H9 (cell line): ENCODE measurements at places on chromosomes 16 and 17.
A peak's percentile ranks its signal among the peaks of the same experiment; 100 is the strongest.

DNA sequence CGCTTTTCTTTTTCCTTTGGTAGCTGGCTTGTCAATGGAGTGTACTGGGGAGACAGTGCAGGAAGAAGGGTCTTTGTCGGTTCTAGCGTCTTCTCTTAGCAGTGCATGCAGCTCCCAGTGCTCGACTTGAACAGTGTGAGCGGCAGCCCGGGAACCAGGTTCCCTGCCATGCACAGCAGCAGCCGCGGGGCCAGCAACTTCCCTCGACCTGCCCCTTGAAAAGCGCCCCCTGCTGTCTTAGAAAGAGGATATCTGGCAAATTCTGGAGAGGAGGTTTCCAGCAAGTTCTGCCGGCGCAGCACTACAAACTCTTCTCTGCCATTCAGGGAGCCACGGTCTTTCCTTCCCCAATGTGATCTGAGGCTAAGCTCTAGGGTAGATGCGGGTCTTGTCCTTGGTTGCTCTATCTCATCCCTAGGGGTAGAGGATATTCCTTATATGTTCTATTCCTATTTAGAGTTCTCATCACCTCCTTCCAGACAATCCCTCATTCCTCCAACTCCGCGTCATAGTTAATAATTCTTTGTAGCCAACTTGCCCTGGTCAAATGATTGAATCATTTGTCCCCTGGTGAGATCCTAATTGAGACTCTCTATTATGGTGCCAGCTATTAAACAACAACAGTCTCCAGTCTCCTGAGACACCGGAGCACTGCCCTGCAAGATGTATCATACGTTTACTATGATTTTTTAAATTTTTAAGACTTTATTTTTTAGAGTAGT lies 451.3 kb downstream of the PMP22 start:
- peak; percentile 92 for DNase-seq

DNA sequence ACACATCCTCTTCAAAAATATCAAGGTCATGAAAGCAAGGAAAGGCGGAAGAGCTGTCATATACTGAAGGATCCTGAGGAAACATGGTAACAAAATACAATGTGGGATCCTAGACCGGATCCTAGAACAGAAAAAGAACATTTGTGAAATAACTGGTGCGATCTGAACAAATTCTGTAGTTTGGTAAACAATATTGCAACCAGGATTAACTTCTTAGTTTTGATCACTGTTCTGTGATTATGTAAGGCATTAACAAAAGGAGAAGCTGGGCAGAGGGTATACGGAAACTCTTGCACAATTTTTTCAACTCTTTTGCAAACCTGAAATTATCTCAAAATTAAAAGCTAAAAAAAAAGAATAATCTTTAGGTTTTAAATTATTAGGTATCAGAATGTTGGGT lies 109.7 kb downstream of the TRIM37 start:
- no peak for DNase-seq

DNA sequence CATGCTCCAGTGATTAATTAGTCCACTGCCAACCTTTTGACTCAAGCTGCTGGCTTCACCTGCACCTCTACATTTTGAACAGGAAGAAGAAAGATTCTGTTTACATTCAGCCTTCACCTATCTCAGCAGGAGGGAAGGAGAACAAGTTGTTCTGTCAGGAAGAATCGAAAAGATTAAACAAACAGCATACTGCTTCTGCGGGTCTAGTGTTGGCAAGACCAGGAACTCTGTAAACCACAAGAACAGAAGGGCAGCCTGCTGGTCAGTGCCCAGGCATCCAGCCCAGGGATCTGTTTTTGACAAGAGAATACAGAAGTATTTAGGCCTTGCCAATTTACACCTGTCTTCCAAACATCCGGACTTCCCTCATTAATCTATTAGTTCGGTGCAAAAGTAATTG lies 189.7 kb downstream of the CHD9NB start:
- DNase-seq, result no peak

- no peak for DNase-seq
Measured at GRCh38 chr17:1045456-1045855, 48.5 kb downstream of the TIMM22 start.

DNA sequence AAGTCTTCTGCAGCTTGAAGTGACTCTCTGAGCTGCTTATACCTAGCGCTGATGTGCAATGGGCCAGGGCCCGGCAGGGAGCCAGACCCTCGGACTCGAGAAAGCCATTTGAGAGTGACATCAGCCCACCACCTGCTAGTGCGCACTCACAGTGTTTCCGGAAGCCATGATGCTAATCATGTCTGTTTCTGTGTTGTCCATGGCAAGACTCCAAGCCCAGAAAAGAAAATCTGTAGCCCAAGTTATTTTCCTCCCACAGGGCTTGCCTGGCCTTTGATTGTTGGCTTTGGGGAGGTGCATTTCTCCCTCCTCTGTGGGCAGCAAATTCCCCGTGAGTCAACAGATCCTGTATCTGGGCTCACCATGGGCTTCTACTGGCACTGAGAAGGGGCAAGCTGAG lies 1.8 kb upstream of the CDRT4 start:
- no peak for DNase-seq

DNA sequence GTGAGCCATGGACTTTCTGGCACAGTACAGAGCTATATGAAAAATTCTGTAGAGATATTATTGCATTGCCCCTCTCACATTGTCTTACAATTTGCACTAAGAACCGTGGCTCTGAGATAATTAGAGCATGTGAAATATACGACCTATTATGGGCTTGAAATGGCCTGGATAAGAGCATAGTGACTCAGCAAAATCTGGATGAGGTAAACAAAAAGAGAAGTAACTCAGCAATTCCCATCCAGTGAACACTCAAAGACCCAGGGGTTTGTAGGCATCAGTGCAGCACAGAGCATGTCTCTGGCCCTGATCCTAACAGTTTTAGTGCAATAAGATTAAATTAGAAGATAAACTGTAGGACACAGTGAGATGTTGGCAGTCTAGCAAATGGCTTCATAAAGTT lies 317.2 kb upstream of the MYOCD start:
- no peak for DNase-seq

- DNase-seq, result no peak
Measured at GRCh38 chr17:6752068-6752909, 3.6 kb upstream of the XAF1 start.

GRCh38 chr17:64779376-64780095 lies 117.4 kb upstream of the SMURF2 start:
- peak; percentile 69 for DNase-seq

- DNase-seq, result no peak
Measured at GRCh38 chr16:4514606-4515005, 24.0 kb downstream of the CDIP1 start.

DNA sequence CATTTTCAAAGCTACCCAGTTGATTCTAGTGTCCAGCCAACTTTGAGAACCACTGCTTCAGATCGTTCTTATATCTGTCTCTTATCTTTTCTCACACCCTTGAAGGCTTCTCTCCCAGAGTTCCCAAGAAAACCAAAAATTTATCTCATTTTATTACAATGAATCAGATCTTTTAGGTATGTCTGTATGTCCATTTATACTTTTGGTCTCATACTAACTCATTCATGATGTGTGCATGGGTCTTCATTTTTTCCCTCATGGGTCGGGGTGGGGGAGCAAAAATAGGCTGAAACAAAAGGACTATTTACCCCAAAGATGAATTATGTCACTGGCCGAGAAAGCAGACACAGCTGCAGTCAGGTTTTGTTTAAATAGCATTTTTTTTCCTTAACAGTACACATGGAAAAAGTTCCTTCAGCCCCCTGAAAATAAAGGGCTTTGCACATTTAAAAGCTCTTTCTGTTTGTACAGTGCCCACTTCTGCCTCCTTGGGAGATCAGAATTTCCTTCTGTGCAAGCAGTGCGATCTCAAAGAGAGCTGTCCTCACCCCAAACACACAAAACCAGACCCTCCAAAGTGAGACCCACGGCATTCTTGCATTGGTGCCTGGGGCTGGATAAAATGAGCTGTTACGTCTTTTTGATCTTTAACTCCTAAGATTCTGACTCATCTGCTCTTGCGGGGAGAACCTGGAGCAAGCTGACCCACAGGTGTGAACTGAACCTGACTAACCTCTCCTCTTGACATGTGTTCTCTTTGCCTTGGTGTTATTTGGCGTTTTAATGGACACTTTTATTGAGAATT lies 251.2 kb upstream of the ELAC2 start:
- DNase-seq, result no peak

GRCh38 chr16:12729448-12729847 lies 74.2 kb downstream of the CPPED1 start:
- DNase-seq, result no peak

GRCh38 chr17:31900877-31901276 lies 631 bp downstream of the UTP6 start:
- DNase-seq, result no peak

- no peak for DNase-seq
Measured at GRCh38 chr17:29665481-29665810, 42.7 kb upstream of the CORO6 start.

DNA sequence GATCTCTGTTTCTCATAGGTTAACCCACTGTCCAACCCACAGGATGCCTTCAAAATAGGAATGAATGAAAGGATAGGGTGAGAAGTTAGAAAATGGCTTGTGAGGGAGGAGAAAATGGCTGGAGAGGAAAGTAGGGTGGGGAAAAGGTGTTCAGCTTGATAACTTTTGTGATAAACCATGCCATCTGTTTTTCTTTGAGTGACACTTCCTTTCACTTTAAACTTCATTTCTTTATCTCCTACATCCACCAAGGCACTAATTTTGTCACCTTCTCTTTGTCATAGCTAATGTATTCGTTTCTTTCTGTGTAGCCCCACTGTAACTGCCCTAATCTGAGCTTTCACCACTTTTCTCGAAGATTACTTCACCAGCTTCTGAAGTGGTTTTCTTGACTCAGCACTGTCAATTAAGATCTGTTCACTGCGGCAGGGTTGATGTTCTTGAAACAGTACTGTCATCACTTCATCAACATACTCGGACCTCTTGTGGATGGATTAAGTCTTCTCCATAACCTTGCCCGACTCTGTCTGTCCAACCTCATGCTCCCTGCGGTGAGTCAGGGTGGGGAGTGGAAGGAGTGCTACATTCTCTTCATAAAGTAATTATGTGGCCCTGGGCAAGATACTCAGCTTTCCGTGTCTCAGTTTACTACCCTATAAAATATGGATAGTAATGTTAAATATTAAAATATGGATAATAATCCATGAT lies 5.5 kb upstream of the KRT10 start:
- no peak for DNase-seq

- DNase-seq, result no peak
Measured at GRCh38 chr17:42188749-42189650, 3.7 kb upstream of the HCRT start.

- no peak for DNase-seq
Measured at GRCh38 chr17:72411124-72411563, 290.3 kb downstream of the SOX9 start.

GRCh38 chr16:5918567-5919130 lies 821.1 kb upstream of the EEF2KMT start:
- peak; percentile 70 for DNase-seq

GRCh38 chr16:72149676-72150464 lies 22.1 kb downstream of the PMFBP1 start:
- DNase-seq, result peak; percentile 59

DNA sequence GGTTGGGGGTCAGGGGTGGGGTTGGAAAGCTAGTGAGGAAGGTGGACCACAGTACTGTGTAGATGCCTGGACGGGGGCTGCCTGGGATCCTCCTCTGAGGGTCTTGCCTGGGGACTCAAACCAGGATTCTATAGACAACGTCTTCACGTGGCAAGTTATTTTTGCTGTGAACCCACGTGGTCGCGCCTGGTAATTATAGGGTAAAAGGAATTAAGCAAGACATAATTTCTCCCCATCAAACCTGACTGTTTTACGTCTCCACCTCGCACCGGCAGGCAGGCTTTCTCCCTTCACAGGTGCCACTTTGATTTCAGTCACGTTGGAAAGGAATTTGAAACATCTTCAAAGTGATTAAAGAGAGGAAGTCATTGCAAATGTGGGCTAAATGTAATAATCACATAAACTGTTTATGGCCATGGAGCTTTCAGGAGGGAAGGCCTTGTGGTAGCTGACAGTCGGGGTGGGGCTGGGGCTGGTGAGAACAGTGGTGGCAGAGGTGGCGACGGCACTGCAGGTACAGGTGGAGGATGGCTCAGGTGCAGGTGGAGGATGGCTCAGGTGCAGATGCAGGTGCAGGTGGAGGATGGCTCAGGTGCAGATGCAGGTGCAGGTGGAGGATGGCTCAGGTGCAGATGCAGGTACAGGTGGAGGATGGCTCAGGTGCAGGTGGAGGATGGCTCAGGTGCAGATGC lies 197.1 kb upstream of the NLRP1 start:
- no peak for DNase-seq

GRCh38 chr16:11547118-11547916 lies 39.4 kb downstream of the LITAF start:
- no peak for DNase-seq

GRCh38 chr16:84806256-84806889 lies 13.4 kb upstream of the CRISPLD2 start:
- no peak for DNase-seq

GRCh38 chr17:53844491-53845107 lies 21.9 kb downstream of the KIF2B start:
- DNase-seq, result no peak

DNA sequence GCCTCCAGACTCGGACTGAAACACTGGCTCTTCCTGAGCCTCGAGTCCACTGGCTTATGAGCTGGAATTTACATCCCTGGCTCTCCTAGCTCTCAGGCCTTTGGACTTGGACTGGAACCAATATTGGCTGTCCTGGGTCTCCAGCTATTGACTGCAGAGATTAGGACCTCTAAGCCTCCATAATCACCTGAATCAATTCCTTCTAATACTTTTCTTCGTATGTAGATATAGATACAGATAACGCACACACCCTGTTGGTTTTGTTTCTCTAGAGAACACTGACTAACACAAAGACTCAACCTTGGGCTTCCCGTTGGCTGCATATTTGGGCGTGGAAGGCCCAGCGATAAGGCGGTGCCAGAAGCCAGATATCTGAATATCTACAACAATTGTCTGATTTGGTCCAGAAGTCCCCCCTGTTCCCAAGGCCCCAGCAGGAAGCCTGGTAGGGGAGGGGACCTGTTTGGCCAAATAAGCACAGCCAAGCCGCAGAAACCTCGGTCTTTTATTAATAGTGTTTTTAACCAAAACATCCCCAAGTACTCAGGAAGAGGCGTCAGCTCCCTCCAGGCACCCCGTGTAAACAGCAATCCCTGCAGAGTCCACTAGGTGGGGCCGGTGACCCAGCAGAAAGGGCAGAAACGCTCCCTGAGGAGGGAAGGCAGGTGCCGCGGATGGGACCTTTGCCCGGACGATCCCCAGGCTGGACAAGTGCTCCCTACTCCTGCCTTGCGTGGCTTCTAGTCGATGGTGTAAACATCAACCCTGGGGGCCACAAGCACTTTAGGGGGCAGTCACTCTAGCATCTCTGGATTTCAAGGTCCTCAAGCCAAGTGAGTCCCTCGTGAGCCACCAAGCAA lies 57.0 kb downstream of the ABR start:
- peak; percentile 92 for DNase-seq

DNA sequence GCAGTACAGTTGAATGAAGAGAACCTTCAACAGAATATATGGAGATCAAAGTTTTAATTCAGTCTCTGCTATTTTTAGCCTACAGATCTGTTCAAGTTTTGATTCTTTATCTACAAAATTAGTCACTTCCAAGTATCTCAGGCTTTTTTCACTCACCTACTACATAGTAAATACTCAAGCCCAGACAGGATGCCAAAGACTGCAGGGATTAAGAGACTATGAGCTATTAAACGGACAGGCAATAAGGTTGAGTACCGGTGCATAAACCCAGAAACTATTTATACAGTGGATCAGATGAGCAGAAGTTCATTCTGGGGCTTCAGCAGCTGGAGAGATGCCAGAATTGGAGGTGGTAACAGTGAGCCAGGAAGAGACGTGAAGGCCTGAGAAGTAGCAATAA lies 18.7 kb upstream of the OR3A1 start:
- DNase-seq, result no peak

GRCh38 chr17:61260071-61260797 lies 139.4 kb upstream of the TBX2 start:
- no peak for DNase-seq
